ENCODE measurements at places on chromosomes 3 and 15.

- no peak for DNase-seq
These were observed 513.7 kb upstream of the EPHA6 start for GRCh38 chr3:96300743-96301142.

GRCh38 chr3:195236801-195237570 is 34.0 kb downstream of the XXYLT1 start:
- DNase-seq: no peak

- DNase-seq: no peak
These were observed 89.5 kb downstream of the CTNNB1 start for GRCh38 chr3:41288785-41289184.

DNA sequence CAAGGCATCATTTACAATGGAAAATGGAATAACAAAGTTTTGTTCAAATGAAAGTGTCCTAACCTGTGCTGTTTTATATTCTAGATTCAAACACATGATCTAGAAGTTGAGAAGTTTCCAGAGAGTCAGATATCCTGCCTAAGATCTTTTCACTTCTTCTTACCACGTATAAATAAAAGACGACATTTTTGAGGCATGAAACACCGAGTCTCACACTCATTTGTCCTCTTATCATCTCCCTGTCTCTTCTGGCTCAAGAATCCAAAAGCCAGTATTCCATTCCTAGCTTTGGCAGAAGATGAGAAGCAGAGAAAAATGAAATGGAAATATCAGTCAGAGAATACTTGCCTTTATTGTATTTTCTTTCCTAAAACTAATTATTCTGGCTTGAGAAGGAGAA is 738.6 kb upstream of the NR2F2 start:
- no peak for DNase-seq

- DNase-seq: no peak
These were observed 39.6 kb upstream of the LIPC start for GRCh38 chr15:58392141-58392540.

DNA sequence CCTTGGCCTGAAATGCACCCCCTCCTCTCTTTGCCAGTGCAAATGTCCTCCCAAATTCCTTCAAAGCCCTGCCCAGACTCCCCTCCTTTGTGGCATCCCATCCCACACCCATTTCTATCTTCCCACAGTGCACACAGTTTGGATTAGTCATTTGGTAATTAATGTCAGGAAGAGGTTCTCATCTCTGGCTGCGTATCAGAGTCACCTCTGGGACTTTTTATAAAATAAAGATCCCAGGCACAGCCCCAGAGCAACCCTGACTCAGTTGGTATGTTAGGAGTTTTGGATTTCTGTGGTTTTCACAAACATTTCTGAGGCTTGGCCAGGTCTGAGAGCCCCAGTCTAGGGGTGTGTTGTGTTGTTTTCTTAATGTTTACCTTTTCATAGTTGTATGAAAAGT is 41.6 kb downstream of the C3orf20 start:
- no peak for DNase-seq

DNA sequence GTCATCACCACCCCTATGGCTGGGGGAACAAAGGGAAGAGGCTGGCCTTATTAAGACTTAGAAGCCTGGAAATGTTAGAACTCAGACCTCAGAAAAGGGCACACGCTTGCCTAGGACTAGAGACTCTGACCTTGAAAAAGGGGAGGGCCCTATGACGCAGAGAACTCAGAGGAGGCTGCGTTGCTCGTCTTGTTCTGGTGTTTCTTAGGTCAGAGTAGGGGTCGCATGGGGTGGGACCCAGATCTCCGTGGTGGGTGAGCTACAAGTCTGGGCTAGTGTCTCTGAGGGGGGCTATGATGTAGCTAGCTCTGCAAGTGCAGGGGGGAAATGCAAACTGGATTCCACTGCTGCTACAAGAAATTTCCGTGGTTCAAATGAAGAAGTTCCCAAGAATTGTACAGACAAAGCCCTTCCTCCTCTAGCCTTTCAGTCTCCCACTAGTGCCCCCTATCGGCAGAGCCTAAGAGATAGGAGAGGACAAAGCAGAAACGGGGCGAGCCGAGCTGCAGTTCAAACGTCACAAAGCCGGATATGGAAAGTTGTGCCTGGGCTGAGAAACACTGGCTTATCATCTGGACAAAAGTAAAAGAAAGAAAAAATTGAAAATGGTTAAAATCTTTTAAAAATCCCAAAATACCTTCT is 392.9 kb upstream of the ROBO2 start:
- DNase-seq: no peak

DNA sequence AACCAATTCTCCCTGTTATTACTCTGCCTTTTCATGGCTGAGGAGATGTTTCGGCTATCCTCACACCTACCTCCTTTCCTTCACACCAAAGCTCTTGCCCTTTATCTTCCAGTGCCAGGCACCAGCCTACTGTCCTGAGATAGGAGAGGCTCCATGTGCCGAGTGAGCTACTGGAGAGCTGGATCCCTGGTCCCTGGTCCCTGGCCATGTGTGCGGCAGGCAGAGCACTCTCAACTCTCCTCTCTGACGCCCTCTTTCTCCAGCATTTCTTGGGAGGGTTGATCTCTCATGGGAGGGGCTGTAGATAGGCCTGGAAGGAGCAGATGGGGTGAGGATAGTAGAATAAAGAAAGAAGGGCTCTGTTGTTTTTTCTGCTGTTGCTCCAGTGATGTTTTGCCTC is 277.1 kb upstream of the UMPS start:
- DNase-seq: no peak
